ENCODE measurements at places on chromosomes 7 and 10.
A peak's percentile ranks its signal among the peaks of the same experiment; 100 is the strongest.

DNA sequence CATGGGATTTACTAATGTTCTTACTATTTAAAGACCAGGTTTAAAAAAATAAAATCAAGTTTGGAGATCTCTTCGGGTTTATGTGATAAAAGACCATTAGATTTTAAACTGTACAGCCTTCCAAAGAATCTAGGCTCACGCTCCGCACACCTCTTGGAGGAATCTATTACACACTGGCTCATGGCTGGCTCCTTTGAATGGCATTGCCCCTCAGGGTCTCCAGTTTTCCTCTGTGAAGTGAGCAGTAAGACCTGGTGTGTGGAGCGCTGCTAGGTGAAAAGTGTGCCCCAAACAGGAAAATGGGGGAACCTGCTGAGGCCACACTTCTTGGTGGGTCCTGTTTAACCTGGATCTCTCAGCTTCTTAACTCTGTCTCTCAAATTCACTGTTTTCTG lies 142.3 kb downstream of the KAT6B start:
- no peak for DNase-seq

DNA sequence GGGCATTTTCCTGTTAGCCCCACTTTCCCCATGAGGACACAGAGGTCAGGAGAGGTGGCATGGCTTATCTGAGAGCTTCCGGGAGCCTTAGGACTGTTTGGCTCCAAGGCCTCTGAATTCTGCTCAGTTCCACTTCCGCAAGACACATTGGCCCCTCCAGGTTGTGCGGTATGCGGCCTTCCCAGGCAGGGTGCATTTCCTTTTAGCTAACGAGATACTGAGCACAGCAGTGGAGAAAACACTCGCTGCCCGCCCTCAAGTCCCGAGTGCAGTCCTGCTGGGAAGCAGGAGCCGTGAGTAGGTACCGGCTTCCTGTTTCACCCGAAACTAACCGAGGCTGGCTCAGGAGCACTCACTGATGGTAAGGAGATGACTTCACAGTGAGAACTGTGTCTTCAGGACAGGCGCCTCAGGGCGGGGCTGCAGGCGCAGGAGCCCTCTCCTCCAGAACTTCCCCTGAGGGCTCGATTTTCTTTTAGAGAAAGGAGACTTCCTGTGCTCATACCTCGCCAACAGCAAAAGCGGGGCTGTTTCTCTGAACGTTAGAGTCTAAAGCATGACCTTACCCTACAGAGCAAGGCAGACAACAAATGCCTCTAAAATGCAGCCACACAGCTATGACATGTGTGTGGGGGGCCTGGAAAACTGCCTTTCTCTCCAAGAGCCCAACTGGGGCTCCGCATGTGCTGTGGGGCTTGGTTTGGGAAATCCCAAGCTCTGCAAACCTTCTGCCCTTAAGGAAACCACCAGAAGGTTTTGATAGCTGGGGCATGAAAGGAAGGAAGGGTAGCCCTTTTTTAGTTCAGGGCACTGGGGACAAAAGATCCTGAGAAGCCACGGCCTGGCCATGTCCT lies 25.9 kb downstream of the RGS10 start:
- peak; percentile 44 for DNase-seq

DNA sequence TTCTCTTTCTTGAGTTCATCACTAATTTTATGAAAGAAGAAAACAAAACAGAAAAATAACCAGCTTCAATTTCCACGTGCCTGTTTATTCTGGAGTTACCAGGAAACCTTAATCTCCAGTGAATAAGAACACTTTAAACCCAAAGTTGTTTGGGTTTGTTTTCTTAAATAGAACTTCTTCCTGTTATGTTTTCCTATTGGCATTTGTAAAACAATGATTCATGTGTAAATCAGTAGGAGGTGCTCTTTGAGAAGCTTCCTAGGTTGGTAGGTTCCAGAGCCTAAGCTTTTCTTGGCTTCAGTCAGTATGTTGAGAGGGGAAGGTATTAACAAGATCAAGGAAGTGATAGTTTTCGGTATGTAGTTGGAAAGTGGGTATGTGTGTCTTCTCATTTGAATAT lies 119.0 kb downstream of the BICC1 start:
- no peak for DNase-seq

DNA sequence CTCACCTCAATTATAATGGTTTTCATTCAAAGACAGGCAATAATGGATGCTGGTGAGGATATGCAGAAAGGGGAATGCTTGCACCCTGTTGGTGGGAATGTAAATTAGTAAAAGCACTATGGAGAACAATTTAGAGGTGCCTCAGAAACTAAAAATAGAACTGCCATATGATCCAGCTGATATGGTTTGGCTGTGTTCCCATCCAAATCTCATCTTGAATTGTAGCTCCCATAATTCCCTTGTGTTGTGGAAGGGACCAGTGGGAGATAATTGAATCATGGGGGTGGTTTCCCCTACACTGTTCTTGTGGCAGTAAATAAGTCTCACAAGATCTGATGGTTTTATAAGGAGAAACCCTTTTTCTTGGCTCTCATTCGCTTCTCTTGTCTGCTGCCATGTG lies 87.7 kb downstream of the TES start:
- no peak for DNase-seq

DNA sequence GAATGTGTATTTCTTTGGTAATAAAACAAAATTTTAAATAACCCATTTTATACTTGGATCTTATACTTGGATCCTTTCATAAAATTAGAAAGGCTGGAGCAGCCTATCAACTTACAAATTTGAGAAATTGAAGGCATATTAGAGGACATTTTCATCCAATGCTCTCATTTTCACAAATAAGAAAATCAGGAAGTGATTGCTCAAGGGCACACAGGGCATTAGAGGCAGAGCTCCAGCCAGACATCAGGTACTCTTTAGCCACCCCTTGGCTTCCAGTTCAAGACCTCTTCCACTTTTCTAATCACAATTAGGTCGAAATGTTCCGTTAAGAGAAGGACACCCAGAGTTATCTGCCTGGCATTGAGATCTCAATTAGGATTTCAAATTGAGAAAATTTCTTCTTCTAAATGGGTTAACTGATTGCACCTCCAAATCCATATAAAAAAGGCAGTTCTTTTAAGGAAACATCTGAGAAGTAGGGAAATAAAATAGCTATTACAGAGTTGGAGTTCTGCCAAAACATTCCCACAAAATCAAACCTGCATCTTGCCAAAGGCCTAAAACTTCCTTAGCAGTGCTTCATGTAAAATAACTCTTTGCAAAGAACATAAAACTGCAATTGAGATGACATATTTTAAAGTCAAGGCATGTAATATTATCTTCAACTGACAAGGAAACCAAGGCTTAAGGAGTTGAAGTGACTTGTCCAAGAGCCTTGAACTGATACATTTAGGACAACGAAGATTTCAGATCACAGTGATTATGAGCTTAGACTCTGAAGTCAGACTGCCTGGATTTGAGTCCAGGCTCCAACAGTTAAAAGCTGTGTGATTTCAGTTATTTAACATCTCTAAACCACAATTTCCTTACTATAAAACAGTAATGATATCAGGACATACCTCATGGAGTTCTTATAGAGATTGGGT lies 2.4 kb downstream of the ACTA2 start:
- no peak for DNase-seq

DNA sequence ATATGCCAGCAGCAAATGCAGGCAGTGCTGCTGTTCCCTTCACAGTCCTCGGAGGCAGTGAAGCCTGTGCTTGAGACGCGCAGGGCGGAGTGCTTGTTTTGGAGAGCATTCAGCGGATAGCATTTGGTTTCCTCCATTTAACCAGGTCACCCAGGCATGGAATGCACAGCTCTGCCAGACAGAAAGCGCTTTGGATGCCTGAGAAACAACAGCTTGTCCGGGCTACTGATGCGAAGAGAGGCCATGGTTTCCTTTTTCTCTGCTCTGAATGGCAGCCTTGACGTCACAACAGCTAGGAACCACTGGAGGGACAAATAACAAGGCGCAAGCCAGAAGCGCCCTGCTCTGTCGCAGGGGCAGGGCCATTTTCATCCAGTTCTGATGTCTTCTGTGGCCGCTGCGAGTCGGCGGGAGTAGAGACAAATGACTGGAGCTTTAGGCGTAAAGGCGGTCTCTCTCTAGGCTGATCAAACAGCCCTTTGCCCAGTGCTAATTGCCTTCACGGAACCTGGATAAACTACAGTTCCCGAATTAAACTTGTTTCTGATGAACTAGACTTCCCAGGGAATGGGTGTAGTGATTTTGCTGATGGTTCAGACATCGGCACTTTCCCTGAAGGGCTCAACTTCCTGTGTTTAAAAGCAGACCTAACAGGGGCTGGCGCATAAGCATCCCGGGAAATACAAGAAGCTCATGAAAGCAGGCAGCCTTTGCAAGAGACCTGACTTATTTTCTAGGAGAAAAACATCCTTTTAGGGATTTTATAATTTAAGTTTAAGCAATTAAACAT lies 187.6 kb upstream of the KLF14 start:
- DNase-seq = peak; percentile 50

GRCh38 chr7:55055479-55055878 lies 36.7 kb downstream of the EGFR start:
- DNase-seq = no peak

DNA sequence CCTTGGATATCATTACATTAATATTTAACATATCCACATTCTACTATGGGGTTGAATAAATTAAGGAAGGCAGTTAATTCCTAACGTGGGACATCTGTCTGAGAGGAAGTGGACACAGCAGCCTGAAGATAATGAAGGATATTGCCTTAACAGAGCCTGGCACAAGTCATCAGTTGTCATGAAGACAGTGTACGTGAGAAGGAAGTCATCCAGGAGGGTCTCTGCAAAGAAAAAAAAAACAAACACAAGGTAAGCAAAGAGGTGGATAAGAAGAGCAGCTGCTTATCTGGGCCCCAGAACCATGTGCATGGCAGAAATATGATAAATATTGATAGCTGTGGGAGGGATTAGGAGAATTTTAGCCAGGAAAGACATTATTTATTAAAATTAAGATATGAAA lies 190.0 kb downstream of the RAPGEF5 start:
- no peak for DNase-seq

DNA sequence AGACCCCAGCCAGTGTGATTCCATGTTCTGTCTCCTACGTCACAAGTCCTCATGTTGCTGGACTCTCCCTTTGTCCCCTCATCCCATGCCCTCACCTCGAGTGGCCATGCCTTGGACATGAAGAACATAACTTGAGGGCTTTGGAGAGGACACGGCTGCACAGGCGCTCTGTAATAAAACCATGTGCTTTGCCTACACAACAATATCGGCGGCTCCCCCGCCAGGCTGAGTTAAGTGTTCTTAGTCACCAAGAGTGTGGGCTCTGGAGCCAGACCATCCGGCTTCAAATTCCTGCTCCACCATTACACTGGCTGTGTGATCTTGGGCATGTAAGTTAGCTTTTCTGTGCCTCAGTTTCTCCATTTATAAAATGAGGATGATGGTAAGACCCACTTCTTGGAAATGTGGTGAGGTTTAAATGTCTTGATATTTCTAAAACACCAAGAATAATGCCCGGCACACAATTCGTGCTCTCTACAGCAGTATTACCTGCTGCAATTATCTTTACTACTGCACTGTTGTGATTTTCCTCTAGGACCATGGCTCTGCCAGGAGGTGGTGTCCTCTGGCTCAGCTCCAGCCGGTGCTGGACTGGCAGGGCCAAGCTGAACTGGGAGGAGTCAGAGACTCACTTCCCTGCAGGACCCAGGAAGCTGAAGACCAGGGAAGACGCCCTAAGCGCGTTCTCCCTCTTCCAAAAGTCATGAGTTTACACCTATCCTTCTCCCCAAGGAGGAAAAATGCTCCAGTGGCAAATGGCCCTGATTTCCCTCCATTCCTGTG lies 15.7 kb downstream of the SLIT1 start:
- DNase-seq = peak; percentile 86

GRCh38 chr7:18036783-18037182 lies 9.1 kb upstream of the PRPS1L1 start:
- no peak for DNase-seq
